T-helper 22 cell (primary cell): ENCODE measurements at places on chromosomes 11 and 22.

- DNase-seq, result no peak
These were observed 19.0 kb upstream of the SCGB1A1 start for GRCh38 chr11:62399878-62400266.

- DNase-seq, result no peak
These were observed 36.7 kb downstream of the ARVCF start for GRCh38 chr22:19979712-19980493.

DNA sequence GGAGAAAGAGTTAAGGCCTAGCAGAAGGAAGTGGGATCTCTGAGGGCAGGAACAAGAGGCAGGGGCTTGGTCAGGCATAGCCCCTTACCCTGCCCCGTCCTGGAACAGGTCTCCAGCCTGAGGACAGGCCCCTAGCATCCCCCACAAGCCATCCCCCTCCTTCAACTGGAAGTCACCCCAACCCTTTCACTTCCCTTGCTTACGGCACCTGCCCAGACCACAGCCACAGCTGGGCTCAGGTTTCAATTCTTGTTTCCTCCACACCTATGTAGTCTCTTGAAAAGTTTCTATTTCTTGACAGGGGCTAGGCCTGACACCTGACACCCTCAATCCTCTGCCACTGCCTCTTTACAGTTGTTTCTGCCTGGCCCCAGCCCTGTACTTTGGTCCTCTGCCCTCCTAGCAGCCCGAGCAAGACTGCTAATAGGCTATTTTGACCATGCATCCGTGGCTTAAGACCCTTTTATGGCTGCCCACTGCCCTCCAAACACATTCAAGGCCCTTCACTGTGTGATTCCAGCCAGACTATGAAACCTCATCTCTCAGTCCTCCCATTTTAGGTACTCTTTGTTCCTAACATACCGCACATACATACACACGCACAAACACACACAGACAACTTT is 10.9 kb upstream of the FCHSD2 start:
- no peak for DNase-seq

GRCh38 chr11:73981051-73981805 is 1.4 kb downstream of the UCP2 start:
- DNase-seq, result no peak

GRCh38 chr11:30348035-30348434 is 25.1 kb downstream of the ARL14EP start:
- no peak for DNase-seq

DNA sequence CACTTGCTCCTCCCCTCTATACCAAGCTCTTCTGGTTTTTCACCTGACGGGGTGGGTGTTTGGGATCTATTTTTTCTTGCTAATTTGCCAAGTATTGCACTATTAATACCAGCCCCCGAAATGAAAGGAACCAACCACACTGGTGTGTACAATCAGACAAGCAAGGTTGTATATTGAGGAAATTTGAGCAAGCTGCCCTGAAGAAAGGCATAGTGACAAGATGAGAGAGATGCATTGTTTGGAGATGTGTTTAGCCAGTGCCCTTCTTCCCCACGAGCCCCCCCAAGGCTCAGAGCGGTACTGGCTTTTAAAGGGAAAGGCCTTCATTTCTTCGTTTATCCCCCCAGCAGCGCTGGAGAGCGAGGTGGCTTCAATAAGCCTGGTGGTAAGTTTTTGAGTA is 15.2 kb upstream of the GAS2L1 start:
- DNase-seq, result no peak

DNA sequence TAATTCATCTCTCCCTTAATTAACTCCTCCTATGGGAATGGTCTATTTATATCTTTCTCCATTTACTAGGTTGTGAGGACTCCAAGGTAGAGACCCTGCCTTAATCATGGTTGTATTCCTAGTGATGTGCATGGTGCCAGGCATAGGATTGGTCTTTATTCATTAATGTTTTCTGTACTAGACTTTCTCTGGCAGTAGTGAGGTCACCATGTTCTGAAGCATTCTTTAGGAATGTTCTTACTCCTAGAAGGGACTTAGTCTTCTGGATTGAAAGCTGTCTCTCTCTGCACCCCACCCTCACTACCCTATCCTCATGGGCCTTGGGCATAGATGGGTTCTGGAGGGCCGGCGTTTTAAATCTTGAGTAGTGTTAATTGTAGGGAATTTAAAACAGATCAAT is 10.6 kb upstream of the INSC start:
- no peak for DNase-seq

- DNase-seq, result peak; percentile 85
These were observed at the start of gene CCDC134 for GRCh38 chr22:41800348-41801146. Gene CCDC134, plus strand, starts transcription at chr22:41800679. Its CDS starts 8,212 bp downstream, at chr22:41808891.

DNA sequence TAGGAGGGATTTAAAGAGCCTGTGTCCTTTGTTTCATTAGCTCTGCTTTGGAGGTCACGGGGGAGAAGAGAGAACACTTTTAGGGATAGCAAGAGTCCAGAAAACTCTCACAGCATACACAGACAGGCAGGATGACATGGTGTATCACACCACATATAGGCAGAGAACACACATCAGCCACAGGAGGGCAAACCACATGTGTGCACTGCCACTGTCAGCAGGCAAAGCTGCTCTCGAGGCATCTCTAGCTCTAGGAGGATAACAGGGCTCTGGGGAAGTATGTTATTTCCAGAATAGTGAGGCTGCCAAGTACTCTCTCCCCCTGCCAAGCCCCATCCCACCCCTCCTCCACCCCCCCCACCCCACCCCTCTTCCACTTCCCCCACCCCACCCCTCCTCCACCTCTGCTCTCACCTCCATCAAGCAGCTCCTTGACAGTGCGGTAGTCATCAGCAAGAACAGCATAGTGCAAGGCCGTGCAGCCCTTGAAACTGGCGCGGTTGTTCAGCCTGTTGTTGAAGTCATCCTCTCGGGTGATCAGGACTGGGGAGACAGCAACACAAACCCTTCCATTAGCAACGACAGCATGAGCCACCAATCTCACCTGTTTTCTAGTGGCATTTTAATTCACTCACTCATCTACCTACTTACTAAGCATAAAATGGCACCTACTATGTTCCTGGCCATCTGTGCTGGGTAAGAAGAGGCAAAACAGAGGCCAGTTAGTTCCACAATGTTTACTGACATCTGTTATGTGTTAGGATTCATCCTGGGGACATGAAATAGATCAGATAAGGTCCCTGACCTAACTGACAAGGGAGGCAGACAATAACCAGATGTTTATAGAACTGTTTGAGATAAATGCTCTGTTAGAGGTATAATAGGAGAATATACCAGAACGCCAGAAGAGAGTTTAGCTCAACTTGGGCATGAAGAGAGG is 75.6 kb downstream of the CLPB start:
- no peak for DNase-seq

DNA sequence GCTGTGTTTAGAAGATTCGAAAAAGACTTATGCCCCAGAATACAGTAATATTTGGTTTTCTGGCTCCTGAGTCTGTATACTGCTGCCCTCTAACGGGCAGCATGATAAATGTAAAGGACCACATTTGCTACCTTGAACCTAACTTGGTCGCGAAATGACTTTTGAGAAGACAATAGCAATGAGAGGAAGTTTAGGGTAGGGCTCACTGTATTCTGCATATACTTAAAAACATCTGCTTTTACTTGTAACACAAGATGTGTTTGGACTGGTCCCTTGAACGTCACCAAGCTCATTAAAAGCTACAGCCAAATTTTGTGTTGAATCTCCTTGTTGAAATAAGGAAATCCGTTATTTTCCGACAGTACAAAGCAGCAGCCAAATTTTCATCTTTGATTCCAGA is 309.1 kb downstream of the SWAP70 start:
- no peak for DNase-seq

GRCh38 chr11:41522391-41522790 is 62.9 kb upstream of the LRRC4C start:
- no peak for DNase-seq

DNA sequence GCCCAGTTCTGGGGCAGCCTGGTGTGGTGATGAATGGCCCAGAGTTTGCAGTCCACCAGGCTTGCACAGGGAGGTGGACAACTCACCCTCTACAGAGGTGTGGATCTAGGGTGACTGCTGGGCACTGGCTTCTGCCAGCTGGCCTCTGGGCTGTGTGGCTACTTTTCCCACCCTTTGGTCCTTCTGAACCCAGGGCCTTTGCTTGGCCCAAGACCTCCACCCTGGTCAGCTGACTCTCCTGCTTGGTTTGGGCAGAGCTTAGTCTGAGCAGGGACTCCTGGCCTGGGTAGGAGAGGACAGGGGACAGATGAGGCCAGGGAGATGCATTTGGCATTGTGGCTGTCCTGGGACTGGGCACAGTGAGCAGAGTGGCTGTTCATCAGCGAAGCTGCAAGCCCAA is 83.0 kb upstream of the SHANK2 start:
- no peak for DNase-seq

- DNase-seq, result no peak
These were observed 32.2 kb upstream of the TMEM135 start for GRCh38 chr11:87005569-87005921.

DNA sequence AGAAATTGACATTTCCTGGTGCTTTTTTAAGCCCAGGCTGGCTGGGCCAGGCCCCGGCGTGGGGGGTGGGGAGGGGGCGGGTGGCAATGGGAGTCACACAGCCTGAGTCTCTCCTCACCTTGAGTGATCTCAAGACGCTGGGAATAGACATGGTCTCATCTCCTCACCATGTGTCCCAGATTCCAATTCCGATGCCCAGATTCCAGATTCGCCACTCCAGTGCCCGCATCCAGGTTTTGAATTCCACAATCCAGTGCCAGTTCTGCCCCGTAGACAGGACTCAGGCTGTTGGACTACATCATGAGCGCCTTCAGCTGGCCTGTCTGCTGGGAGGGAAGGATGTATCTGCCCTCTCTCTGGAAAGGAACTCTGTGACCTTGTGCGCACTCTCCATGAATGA is 19.1 kb downstream of the KCNC1 start:
- no peak for DNase-seq

GRCh38 chr11:110160016-110160415 is 66.8 kb downstream of the ZC3H12C start:
- no peak for DNase-seq

DNA sequence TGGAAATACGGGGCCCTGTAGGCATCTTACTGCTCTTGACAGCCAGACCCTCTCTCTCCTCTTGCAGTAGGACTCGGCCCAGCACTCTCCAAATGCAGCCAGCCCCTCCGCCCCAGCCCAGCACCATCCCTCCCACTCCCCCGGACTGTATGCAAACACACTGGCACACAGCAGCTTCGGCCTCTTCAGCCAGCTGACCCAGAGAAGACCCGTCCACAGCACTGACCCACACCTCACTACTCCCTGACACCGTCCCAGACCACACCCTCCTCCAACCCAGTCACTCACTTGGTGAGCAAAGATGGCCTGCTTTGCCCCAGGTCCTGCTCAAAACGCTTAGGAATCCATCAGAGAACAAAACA is 164.6 kb downstream of the IGLL1 start:
- no peak for DNase-seq

- DNase-seq, result no peak
These were observed 50.5 kb upstream of the PARVG start for GRCh38 chr22:44130076-44130711.

- no peak for DNase-seq
These were observed 64.6 kb downstream of the SERGEF start for GRCh38 chr11:17948296-17948695.

GRCh38 chr22:33020721-33021120 is 37.5 kb downstream of the SYN3 start:
- DNase-seq, result no peak

GRCh38 chr11:36672815-36673450 is 74.9 kb upstream of the RAG2 start:
- no peak for DNase-seq

- no peak for DNase-seq
These were observed 37.0 kb upstream of the GNAZ start for GRCh38 chr22:23033116-23033905.

DNA sequence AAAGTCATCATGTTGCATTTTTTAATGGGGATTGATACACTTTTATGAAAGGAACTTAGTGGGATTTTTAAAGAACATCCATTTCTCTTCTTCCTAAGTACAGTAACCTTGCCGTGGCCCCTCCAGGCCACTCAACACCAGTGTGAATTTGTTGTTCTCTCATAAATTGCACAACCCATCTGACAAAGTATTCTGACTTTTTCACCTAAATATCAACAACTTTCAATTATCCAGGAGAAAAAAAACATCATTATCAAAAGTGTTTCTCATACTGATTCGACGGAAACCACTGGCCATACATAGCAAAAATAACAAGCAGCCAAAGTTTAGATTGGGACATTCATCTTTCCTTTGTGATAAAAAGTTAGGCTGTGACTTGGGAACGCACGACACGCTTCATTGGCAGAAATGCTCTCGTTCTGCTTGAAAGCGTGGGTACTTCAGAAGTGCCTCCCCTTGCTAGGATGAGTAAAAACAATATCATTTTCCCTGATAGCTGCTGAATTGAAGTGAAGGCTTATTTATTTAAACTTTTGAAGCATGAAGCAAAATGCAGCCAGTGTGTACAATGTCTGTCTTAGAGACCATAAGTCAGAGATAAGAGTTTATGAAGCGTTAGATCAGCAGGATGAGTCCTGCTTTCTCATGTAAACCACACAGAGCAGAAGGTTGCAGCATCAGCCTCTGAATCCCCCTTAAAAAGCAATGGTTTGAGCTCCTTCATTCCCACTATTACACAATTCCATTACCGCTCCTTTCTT is 20.6 kb upstream of the EIF3M start:
- no peak for DNase-seq

GRCh38 chr22:27418261-27418660 is 383.3 kb downstream of the MN1 start:
- DNase-seq, result no peak

DNA sequence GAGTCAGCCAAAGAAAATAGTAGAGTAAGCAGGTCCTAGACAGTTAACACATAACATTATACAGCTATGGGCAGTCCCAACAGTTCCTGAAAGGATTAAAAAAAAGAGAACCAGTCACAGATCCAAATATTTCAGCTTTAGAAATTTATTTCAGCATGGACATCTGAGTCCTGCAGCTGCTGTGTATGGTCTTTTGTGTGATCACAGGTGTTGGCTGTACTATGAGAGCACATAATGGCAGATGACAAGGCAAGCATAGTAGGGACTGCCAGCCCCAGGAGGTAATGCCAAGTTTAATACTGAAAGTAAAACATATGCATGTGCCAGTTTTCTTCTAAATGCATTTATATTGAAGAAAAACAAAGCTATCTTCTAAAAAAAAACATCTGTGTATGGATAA is 158.1 kb downstream of the GRIA4 start:
- DNase-seq, result no peak

GRCh38 chr22:17802822-17803221 is 28.6 kb upstream of the BID start:
- no peak for DNase-seq

GRCh38 chr11:3227568-3228444 is 4.4 kb downstream of the MRGPRE start:
- no peak for DNase-seq

GRCh38 chr11:111762981-111763643 is 3.1 kb downstream of the PPP2R1B start:
- no peak for DNase-seq
